ENCODE measurements at places on chromosomes 4 and X. TPM values are rescaled to one million over a fixed set of nuclear protein-coding genes. Genes with fewer than 3 reads are reported as not detected.

The TIMM8A gene
- 13.5 TPM for total RNA-seq

GRCh38 chr4:83440899-83441298 lies 14.7 kb downstream of the HELQ start:
- no peak overlapping the region for H3K4me3 ChIP-seq
- no peaks in the 10 kb centered on the region for H3K27me3 ChIP-seq
- peaks cover 38% of the 10 kb centered on the region for H3K36me3 ChIP-seq
- no peaks in the 10 kb centered on the region for H3K4me1 ChIP-seq
- DNase-seq: no peak

DNA sequence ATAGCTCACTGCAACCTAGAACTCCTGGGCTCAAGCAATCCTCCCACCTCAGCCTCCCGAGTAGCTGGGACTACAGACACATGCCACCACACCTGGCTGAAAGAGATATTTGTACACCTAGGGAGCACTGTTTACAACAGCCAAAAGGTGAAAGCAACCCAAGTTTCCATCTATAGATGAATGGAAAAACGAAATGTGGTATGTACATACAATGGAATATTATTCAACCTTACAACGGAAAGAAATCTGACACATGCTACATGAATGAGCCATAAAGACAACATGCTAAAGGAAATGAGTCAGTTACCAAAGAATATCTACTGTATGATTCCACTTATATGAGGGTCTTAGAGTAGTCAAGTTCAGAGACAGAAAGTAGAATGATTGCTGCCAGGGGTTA lies 52.2 kb downstream of the ABCG2 start:
- no peaks in the 10 kb centered on the region for H3K4me1 ChIP-seq
- H3K27ac ChIP-seq: no peak overlapping the region
- no peak overlapping the region for H3K4me3 ChIP-seq
- no peak for DNase-seq

DNA sequence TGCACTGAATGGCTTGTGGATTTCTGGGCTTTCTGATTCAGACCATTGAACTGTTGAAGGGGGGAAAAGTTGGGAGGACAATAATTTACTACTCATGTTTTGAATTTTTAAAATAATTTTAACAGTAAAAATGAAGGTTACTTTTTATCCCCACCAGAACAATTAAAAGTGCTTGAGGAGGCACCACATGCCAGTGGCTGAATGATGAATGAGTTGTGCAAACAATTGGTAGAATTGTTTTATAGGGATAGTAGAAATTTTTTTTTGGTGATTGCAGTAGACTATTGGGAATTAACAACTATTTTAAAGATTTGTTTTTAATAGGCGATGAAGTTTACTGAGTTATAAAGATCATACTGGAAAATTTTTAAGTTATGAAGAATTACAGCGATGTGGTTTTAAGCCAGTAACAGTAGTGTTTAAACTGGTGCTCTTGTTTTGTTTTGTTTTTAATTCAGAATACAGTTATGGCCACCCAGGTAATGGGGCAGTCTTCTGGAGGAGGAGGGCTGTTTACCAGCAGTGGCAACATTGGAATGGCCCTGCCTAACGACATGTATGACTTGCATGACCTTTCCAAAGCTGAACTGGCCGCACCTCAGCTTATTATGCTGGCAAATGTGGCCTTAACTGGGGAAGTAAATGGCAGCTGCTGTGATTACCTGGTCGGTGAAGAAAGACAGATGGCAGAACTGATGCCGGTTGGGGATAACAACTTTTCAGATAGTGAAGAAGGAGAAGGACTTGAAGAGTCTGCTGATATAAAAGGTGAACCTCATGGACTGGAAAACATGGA lies 2.7 kb downstream of the REST start:
- peak overlapping the region; percentile 96 for H3K27ac ChIP-seq
- peak overlapping the region; percentile 96 for H3K4me3 ChIP-seq
- H3K36me3 ChIP-seq: peaks cover 29% of the 10 kb centered on the region
- H3K4me1 ChIP-seq: peaks cover 55% of the 10 kb centered on the region

DNA sequence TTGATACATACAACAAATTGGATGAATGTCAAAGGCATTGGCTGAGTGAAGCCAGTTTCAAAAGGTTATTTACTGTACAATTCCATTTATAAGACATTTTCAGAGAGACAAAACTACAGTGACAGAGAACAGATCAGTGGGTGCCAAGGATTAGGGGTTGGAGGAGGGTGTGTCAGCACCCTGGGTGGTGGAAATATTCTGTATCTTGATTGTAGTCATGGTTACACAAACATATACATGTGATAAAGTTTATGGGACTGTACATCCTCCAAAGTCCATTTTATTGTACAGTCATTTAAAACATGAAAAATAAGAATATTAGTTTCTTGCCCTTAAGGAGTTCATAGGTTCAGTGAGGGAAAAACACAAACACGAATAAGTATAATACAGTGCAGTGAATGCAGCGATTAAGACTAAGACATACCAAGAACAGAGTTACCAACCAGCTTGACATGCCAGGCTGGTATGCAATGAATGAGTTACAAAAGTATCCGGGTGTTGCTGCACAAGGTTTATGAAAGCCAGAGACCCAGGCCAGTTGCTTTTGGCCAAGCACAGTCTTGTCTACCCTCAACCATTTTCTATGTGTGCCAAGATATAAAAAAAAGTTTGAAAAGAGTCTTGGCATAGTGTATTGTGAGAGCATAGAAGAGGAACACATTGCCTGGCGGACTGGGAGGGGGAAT lies 123.6 kb downstream of the MSL3 start:
- H3K27me3 ChIP-seq: no peaks in the 10 kb centered on the region
- H3K36me3 ChIP-seq: no peaks in the 10 kb centered on the region
- H3K4me3 ChIP-seq: no peak overlapping the region
- DNase-seq: no peak

The TRPC3 gene
- 0.85 TPM for total RNA-seq

DNA sequence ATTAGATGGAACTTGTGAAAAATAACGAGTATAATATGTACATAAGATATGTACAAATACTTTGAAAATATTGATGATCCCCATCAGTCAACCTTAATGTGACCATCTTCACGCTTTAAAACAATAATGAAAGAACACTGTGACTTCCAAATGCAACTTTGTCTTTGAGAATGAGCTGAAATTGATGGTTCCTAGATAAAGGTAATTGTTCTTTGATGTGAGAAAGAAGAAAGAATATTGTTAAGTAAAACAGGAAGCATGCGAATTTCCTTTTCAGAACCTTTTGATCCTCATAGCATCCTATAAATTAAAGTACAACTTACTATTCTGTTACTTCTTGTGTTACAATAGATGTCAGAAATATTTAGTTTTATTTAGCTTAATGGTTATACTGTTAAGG lies 22.2 kb downstream of the IL2 start:
- peaks cover 19% of the 10 kb centered on the region for H3K4me1 ChIP-seq
- no peaks in the 10 kb centered on the region for H3K36me3 ChIP-seq
- no peak for DNase-seq
- H3K27me3 ChIP-seq: no peaks in the 10 kb centered on the region
- H3K4me3 ChIP-seq: no peak overlapping the region
